Renal pelvis (tissue), 12 donors: ENCODE measurements at places on chromosomes 1 and 21.
A peak's percentile ranks its signal among the peaks of the same experiment; 100 is the strongest.

DNA sequence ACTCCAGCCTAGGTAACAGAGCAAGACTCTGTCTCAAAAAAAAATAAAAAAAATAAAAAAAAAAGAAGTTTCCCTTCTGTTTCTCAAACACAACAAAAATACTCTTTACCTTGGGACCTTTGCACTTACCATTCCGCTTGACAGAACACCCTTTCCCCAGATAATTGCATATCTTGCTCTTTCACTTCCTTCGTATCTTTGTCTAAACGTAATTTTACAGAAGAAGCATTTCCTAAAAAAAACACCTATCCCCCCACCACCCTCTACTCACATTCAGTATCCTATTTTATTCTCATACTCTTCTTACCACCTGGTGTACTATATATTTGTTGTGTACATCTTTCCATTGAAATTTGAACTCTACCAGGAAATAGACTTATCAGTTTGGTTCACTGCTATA, 32.7 kb downstream of the ASH1L start:
- no peak for DNase-seq

DNA sequence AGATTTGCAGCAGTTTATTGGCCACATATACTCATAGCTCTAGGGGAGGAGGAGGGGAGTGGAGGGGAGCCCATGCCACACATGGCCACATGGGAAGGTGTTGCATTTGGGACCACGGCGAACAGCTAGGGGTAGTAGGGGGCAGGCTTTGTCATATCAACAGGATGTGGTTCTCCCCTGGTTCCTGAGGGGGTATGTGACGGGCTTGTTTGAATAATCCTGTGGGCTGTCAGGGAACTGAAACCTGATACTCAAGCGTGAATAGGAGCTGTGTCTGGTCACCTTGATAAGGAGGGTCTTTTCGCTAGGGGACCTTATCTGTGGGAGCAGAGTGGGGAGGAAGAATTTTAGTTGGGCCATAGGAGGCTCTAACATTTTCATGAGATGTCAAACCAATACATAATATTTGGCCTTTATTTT, 264.7 kb downstream of the CTH start:
- no peak for DNase-seq

DNA sequence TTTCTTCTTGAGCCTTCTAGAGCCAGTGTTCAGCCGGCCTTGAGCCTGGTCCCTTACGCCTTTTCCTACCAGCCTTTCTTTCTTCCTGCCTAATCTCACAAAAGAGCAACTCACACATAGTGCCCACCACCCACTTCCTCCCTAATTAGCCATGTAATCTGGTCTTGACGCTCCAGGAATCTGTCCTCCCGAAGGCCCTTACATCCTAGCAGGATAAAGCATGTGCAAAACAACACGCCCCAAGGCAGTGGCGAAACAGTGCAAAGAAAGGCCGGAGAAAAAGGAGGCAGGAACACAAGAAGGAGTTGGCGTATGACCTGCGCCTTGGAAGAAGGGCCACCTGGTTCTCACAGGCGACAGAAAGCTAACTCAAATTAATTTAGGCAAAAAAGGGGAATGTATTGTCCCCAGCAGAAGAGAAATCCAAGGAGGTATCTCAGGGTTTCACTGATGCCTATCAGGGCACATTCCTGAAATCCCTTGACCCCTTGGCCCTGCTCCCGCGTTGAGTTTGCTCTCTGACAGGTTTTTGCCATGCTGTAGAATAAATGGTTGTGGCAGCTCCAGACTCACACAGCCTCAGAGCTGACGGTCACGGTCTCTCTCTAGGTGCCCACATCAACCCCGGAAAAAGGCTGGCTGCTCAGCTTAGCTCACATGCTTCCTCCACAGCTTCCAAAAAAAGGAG, 79.0 kb downstream of the ZNF281 start:
- no peak for DNase-seq

- peak; percentile 23 for DNase-seq
Observed at GRCh38 chr1:59926381-59927123, at the start of gene CYP2J2. TSS of gene CYP2J2 (minus strand) at chr1:59926773. CDS start at chr1:59926746, 27 bp downstream.

GRCh38 chr1:217891966-217892365, 260.8 kb downstream of the SPATA17 start:
- DNase-seq = no peak

GRCh38 chr1:108758796-108759195, 12.3 kb downstream of the STXBP3 start:
- DNase-seq = no peak

DNA sequence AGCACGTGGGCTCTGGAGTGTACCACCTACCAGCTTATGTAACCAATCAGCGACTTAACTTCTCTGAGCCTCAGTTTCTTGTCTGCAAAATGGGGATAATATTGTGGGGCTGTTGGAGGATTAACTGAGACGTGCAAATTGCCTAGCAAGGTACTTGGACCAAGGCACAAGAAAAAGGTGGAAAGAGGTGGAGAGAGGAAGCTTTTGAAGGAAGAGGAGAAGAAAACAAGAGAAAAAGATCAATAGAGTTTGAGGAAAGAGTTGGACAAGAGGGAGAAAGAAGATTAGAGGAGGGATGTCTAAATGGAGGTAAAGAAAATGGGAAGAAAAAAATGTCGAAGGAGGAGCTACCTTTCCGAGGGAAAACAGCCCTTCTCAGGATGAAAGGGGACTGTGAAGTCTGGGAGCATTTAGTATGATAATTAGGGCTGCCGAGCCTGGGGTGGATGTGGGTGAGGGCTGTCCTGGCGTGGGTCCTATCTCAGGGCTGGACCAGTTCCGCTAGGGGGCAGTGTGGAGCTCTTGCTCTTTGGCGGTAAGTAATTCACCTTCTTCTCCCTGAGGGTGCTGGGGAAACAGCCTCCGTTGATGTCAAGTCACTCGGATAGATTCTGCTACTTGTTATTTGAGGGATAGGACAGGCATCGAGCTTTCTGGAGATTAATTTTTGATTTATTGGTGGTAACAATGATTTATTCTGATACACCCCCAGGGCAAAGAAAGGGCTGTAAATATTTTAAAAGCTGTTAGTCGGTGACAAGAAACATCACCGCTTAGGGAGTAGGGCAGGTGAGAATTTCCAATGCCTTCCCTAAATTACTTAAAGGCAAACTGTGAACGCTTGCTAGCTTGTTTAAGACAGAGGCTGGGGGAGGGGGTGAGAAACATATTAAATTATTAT, 79.0 kb upstream of the NFASC start:
- DNase-seq = peak; percentile 55

GRCh38 chr1:196608390-196609369, at the start of gene KCNT2:
TSS of gene KCNT2 (minus strand) at chr1:196608440. CDS start at chr1:196608309, 131 bp downstream.
- DNase-seq = peak; percentile 92

DNA sequence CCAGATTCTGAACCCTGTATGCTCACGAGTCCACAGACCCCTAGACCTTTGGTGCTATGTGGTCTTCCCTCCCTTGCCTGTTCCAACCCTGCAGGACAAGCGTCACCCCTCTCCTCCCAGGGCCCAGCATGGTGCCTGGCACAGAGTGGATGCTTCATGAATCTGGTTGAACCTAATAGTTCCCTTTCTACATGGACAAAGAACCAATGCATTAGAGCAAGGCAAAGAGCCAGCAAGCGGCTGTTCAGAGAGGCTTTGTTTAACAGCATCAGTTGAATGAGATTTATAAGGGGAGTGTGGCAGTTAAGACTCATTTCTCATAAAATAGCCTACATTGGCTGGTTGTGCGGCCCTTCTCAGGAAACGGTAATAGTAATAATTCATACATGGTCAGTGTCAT, 14.9 kb downstream of the SLC26A9 start:
- DNase-seq = peak; percentile 28

DNA sequence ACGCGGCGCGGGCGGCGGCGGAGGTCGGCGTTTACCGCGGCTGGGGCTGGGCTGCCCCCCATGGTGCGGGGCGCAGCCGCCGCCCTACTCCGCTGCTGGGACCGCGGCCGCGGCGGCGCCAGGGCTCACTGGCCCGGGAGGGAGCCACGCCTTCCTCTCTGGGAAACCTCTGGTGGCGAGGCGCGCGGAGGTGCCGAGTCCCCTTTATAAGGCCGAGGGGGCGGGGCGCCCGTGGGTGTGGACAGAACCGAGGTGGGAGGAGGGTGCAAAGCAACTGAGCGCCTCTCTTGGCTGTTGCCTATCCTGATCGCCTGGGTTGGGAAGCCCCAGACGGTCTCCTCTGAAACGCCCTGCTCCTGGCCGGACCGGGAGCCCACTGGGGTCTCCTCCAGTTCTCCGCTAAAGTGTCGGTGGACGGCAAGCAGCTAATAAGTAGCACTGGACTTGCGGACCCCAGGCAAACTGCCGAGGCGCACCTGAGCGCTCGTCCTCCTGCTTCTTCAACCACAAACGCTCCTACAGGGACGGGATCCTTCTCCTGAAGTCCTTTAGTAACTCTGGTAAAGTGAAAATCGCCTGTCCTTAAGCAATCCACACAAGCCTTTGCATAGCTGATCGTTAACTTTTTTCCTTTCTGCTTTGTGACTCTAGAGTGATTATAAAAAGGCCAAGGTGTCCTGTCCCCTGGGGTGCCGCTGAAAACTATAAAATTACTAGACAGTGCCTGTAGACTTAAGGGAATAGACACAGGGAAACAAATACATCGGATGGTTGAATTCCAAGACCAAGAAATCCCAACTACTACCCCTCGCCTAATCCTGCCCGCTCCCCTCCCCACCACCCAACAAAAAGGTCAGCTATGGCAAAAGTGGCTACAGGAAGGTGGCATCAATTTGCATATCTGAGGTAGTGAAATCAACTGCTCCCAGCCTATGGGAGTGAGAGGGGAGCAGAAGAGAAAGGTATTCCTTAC, at the start of gene PTGER3:
Gene PTGER3 (minus strand): TSS at position 182 of the 973 bp plus-strand sequence. CDS start 239 bp downstream, outside the sequence.
- peak; percentile 36 for DNase-seq

- DNase-seq = no peak
Observed at GRCh38 chr1:213123087-213123486, 72.0 kb downstream of the RPS6KC1 start.

GRCh38 chr1:230863449-230863848, 4.9 kb downstream of the C1orf198 start:
- no peak for DNase-seq

GRCh38 chr21:33691945-33692603, 49.8 kb downstream of the ITSN1 start:
- no peak for DNase-seq

- no peak for DNase-seq
Observed at GRCh38 chr1:197441999-197442414, 174.0 kb downstream of the CRB1 start.

GRCh38 chr1:97920276-97920831, 480 bp downstream of the DPYD start:
- DNase-seq = peak; percentile 17

- no peak for DNase-seq
Observed at GRCh38 chr1:228273720-228274451, 66.0 kb downstream of the OBSCN start.

DNA sequence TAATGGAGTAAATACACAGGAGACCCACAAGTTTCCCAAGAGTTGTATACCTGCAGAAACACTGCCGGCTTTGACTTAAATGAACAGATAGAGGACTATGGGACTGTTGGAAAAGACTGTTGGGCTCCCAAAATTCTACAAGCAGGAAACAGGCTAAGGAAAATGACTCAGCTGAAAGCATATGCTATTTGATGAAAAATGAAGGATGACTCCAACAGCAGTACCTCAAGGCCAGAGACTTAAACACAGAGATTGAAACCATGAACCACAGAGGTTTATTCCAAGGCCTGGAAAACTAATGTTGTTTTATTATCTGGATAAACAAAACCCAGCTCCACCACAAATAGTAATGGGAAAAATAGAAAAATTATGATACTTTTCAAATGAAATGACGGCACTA, 187.7 kb downstream of the TNFSF18 start:
- no peak for DNase-seq

GRCh38 chr1:21913258-21913657, 23.9 kb downstream of the HSPG2 start:
- peak; percentile 69 for DNase-seq

GRCh38 chr1:207647671-207648333, 2.9 kb downstream of the CR1L start:
- no peak for DNase-seq

- no peak for DNase-seq
Observed at GRCh38 chr1:90434460-90434859, 282.6 kb downstream of the BARHL2 start.

DNA sequence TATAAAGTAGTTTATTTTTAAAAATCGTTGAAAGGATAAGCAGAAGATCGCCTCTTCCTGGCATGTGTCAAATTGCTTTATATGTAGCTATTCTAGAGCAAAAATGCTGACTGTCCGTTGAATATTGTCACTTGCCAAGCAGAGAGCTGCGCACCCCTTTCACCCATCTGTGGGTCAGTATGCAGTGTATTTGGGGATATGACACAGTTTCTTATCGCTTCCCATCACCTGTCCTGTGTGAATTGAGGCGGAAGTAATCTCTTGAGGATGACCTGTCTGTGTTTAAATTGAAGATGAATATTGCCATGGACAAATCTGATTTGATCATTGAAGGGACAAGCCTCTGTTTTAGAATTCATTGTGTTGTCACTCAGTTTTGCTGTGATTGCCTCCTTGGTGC, 52.2 kb downstream of the POFUT2 start:
- no peak for DNase-seq

DNA sequence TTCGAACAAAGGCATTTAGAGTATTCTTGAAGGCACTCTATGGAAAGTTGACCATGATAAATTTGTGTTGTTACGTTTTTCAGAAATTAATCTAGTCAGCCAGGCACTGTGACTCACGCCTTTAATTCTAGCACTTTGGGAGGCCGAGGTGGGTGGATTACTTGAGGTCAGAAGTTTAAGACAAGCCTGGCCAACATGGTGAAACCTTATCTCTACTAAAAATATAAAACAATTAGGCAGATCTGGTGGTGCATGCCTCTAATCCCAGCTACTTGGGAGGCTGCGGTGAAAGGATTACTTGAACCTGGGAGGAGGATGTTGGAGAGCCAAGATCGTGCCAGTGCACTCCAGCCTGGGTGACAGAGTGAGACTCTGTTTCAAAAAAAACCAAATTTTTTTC, 130.6 kb upstream of the BRINP3 start:
- no peak for DNase-seq

DNA sequence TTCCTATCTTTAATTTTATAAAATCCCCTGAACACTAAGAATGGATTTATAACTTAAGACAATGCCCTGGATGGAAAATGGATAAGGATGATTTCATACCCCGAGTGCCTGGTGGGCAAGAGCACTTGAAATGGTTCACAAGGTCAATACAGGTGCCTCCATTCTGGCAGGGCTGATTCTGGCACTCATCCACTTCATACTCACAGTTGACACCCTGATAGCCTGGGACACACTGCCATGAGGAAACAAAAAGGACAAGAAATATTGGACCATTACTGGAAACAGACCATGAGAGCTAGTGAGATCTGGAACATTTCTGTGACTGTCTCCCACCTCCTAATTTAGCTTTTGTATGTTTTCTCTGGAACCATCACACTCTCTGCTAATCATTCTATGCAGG, 39.1 kb upstream of the ADAM30 start:
- no peak for DNase-seq

DNA sequence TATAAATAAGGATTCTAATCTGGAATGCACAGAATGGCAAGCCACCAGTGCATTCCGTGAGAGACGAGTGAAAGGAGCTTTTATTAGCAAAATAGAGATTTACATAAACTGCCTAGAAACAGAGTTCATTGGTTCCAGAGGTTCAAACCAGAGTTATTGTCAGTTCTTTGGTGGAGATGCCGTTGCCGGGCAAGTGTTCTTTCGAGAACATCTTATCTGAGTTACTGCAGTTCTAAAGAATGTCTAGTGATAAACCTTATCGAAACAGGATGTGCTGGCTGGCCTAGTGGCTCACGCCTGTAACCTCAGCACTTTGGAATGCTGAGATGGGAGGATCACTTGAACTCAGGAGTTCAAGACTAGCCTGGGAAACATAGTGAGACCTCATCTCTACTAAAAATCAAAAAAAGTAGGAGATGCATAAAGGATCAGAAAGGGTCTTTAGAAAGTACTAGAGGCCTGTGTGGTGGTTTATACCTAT, 19.9 kb upstream of the EVI5 start:
- DNase-seq = peak; percentile 44

- no peak for DNase-seq
Observed at GRCh38 chr1:161398900-161399256, 31.2 kb upstream of the CFAP126 start.
